Spinal cord (tissue), 10 donors: ENCODE measurements at places on chromosomes 4 and X.
A peak's percentile ranks its signal among the peaks of the same experiment; 100 is the strongest.

DNA sequence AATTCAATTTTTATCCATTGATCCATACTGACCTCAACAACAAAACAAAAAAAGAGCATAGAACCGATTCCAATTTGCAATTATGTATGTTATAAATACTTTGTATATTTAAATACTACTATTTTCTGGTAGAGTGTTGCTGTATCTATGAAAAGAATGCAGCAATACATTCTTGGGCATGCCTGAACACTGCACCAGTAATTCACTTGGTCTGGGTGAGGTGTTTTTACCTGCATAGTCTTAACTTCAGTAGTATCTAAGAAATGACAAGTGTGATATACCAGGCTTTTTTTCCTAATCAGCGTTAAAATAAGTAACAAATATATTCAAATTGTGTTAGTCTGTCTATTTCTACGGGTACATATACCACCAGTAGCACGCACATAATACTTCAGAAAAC is 120.2 kb downstream of the KLHL13 start:
- no peak for DNase-seq

- no peak for DNase-seq
These were observed 419.8 kb downstream of the GALNTL6 start for GRCh38 chr4:172232966-172233365.

DNA sequence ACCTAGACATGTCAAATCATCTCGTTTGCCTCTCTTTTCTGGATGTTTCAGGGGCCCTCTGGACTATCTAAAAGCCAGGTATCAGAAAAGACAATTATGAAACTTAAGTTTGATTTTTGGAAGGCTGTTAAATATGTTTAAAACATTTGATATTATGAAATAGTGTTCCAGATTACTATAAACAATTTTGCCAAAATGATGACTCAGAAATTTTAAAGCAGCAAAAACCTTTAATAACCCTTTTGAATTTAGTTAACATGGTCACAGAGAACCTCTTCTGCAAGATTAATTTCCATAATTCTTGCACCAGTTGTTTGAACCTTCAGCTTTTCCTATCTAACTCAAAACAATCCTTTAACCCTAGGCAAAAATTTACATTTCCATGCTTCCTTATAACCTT is 18.8 kb upstream of the FAM47E start:
- DNase-seq = no peak

DNA sequence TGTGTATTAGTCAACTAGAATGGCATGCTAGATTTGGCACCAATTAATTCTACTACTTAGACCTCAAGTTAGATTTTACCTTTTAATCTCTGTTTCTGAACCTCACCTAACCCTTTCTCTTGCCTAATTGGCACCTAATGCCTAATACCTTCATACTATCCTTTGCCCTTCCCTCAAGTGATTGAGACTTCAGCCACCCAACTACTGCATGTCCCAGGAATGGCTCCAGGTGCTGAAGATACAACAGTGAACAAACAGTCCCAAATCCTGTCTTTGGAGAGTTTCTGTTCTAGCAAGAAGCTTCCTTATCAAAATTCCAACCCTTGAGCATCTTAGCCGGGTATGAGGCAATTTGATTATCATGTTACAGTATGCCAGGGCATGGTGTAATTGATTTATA is 139.9 kb downstream of the CPE start:
- no peak for DNase-seq

DNA sequence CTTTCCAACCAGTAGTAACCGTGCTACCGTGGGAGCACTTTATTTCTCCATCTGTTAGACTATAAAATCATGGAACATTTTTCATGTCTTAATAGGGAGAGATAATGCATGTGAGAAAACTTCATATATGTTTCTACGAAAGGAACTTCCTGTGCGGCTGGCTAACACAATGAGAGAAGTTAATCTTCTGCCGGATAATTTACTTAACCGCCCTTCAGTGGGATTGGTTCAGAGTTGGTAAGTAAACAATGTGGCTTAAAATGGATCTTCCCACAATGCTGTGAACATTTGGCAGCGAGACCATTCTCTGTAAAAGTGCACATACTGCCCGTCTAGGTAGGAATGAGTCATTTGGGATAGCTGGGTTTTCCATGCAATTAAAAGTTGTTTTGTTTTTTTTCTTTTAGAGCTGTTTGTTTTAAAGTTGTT is 29.6 kb downstream of the PDK3 start:
- DNase-seq = no peak

- DNase-seq = no peak
These were observed 44.3 kb upstream of the FAM9A start for GRCh38 chrX:8845469-8845868.

DNA sequence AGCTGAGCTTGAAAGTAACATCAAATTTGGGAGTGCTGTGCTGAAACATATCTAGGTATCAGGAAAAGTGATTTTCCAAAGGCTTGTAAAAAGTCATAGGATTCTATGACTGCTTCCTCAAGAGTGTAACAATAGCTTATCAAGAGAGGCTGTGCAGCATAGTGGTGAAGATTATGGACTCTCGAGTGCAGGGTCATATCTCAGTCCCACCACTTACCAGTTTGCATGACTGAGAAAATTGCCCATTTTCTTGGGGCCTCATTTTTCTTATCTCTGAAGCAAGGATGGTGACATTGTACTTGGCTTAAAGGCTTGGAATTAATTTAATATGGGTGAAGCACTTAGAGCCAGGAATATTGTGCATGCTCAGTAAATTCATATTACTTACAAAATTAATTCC is 57.2 kb downstream of the AFF1 start:
- DNase-seq = no peak

DNA sequence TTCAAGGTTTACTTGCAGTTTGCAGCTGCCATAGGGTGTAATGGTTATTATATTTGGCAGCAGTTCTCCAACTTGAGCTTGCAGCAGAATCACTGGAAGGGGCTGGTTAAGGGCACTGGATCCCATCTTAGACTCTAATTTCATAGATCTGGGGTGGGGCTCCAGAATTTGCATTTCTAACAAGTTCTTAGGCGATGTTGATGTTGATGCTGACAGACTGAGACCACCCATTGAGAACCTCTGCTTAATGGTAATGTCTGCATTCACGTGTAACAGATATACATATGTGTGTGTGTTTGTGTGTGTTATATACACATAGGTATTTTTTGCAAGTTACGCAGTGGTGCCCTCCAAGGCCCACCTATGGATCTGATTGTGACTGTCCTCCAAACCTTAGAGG is 13.8 kb downstream of the TENM3 start:
- no peak for DNase-seq

GRCh38 chr4:168811207-168811606 is 198.8 kb downstream of the CBR4 start:
- no peak for DNase-seq

- no peak for DNase-seq
These were observed 46.0 kb downstream of the REPS2 start for GRCh38 chrX:16992445-16992844.

DNA sequence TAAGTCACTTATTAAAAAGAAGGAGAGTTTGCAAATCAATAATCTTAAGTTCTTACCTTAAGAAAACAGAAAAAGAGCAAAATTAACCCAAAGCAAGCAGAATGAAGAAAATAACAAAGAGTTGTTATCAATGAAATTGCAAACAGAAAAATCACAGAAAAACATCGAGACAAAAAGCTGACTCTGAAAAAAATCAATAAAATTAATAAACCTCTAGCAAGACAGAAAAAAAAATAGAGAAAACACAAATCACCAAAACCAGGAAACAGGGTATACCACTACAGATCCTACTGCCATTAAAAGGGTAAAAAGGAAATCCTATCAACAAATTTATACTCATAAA is 17.3 kb upstream of the RBM41 start:
- no peak for DNase-seq

GRCh38 chrX:54422168-54422567 is 18.0 kb upstream of the TSR2 start:
- DNase-seq = no peak

DNA sequence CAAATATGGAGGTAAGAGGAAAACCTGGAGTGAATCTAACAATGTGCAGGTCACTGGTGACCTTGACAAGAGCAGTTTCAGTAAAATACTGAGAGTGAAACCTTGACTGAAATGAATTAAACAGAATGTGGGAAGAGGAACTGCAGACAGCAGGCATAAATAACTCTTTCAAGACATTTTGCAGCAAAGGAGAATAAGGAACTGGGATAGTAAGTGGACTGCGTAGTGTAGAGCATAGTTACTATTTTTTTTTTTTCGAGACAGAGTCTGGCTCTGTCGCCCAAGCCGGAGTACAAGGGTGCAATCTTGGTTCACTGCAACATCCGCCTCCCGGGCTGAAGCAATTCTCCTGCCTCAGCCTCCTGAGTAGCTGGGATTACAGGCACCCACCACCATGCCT is 24.0 kb downstream of the RBMX start:
- DNase-seq = no peak

GRCh38 chr4:73718375-73719373 is 21.7 kb upstream of the CXCL8 start:
- no peak for DNase-seq

DNA sequence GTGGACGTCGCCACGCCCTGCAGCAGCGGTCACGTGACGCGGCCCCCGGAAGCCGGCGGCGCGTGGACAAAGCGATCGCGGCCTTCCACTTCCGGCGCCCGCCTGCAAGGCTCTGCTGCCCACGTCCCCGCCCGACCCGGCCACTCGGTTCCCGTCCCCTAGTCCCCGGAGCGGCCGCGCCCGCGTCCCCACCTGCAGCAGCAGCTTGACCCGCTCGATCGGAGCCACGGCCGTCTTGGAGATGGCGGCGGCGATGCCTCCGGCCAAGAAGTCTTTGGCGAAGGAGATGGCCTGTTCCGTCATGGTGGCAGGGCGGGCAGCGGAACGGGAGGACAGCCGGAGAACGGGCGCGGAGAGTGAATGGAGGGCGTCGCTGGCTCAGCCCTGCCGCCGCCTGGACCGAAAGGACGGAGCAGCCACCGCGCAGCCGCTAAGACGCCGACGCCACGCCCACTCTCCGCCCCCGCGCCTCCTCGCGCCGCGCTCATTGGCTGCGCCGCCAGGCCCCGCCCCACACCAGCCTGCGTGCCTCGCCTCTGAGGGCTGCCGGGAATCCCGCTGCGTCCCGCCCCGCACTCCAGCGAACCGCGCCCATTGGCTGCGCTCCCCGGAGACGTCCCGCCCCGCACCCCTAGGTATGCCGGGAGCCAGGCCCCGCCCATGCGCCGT is at the start of gene SLC25A6:
SLC25A6 (minus strand) TSS at position 407 of the 669 bp plus-strand sequence; CDS start at position 303, 104 bp downstream.
- peak; percentile 90 for DNase-seq

DNA sequence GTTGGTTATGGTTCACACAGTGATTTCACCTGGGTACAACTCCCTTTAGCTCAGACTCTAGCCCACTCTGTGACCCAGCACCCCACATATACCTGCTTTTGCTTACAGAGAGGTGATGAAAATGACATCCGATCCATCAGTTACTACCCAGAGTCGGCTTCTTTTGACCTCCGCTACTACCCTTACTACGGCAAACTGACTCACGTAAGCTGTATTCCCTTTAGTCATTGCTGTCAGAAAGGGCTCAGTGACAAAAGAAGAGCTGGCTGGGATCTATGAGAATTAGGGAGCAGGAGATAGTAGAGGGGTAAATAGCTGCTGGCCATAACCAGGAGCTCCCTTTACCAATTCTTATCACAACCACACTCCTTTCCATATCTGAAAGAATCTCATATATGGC is 16.7 kb downstream of the ATP1B4 start:
- DNase-seq = no peak

DNA sequence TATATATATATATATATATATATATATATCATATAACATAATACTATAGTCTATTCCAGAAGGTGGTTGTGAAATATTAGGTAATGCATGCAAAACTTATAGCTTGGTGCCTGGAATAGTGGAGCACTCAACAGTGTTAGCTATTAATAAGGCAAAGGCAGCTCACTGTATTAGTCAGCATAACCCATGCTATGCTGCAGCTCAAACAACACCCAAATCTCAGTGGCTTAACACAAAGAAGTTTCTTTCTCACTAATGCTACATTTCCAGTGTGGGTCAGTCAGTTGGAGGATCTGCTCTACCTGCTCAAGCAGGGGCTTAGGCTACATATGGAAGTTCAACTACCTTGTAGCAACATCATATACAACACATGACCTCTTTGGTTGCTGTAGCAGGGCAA is 5.2 kb upstream of the RPGR start:
- no peak for DNase-seq

- peak; percentile 40 for DNase-seq
These were observed 578 bp downstream of the CHIC2 start for GRCh38 chr4:54063737-54064316.

GRCh38 chr4:189129044-189129694 is 811.5 kb upstream of the FRG1 start:
- no peak for DNase-seq

DNA sequence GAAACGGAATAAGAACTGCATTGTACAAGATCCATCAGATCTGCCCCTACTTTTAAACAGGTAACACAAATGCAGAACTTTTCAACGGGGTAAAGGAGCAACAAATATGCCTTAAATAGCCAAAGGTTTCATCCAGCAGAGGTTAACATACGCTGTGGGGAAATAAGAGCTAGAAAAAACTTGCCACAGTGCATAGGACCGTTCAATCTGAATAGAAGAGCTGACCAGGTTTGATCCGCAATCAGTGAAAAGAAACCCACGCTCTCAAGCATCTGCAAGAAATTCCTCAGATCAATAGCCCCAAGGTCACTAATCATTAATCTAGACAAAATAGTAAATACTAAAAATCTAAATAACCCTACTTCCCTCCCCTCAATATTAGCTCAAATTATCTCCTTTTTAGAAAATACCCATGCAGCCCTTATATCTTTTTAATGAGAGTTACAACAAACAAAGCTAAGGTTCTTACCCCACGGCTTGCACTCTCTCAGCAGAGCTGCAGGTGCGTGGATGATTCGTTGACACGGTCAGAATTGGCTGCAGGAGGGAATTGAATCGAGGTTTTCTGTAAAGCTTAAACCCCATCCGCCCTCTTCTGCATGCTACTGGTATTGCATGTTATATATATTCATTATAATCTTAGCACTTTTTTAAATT is at the start of gene TLR10:
TLR10 (minus strand) TSS at position 539 of the 657 bp plus-strand sequence. CDS start 7,400 bp downstream, outside the sequence.
- DNase-seq = peak; percentile 28

GRCh38 chr4:8588196-8588470 is 4.4 kb upstream of the CPZ start:
- DNase-seq = no peak

DNA sequence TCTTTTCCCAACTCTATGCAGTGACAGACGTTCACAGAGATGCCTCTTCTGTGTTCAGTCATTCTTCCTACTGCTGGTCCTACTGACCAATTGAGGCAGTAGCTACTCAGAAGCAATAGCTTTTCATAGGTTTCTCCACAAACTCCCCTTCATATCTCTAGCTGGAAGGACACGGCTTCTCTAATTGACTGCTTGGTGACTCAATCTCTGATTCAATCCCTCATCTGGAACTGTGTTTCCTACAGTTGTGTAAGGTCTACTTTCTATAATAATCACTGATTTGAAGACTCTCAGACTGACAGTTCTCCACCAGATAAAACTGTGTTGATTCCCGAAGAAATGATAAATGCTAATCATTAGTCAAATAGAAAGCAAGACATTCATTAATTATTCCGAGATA is 111.5 kb downstream of the DTHD1 start:
- DNase-seq = no peak
